ENCODE measurements at places on chromosomes 2 and 18.

DNA sequence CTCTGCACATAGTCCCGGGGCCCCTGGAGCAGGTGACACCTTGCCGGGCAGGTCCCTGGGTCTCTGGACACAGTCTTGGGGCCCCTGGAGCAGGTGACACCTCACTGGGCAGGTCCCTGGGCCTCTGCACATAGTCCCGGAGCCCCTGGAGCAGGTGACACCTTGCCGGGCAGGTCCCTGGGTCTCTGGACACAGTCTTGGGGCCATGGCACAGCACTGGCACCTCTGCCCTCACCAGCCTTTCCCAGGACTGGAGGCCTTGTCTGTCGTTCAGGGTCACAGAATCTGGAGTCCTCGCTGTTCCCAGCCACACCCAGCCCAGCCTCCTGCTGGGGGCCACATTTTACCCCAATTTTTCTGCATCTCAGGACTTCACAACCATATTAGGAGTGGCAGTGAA, 2.2 kb downstream of the TPO start:
- no peak for DNase-seq

- DNase-seq, result no peak
Measured at GRCh38 chr2:144354953-144355352, 165.0 kb downstream of the ZEB2 start.

GRCh38 chr18:75005626-75006025, 203.3 kb downstream of the PTGR3 start:
- no peak for DNase-seq

GRCh38 chr18:12500986-12501385, 93.3 kb downstream of the PRELID3A start:
- DNase-seq, result no peak

- no peak for DNase-seq
Measured at GRCh38 chr2:223854741-223855140, 17.4 kb upstream of the AP1S3 start.

GRCh38 chr2:7007488-7007845, 90.3 kb downstream of the RNF144A start:
- DNase-seq, result no peak

DNA sequence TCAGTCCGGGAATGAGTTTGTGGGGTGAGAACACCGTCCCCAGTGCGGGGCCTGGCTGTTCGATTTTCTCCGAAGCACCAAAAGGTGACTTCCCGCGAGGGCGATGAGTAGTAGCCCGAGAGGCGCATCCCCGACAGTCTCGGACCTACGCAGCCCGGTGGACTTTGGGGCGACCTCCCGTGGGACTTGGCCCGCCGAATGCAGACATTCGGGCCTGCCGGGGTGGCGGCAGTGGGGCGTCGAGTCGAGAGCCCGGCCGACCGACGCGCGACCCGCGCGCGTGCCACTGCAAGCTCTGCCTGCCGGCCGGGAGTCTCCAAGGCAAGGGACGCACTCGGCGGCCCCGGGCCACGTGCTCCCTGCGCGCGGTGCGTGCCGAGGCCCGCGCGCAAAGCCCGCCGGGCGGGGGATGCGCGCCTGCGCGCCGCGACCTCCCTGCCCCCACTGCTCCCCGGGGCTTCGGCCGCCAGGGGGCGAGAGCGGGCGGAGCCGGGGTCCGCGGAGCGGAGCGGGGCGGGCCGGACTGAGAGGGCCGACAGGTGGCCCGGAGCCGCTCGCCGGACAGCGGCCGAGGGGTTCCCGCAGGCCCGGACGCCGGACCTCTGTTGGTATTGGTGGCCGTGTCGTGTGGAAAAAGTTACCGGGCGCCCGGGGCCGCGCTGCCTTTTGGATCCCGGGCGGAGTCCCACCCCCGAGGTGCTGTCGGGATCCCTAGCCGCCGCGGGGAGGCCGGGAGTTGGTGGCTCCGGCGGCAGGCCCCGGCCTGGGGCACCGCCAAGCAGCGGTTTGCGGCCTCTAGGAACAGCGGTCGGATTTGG, 1.9 kb downstream of the PTMA start:
- peak; percentile 89 for DNase-seq

GRCh38 chr2:109660046-109660860, 46.1 kb downstream of the SOWAHC start:
- DNase-seq, result no peak

DNA sequence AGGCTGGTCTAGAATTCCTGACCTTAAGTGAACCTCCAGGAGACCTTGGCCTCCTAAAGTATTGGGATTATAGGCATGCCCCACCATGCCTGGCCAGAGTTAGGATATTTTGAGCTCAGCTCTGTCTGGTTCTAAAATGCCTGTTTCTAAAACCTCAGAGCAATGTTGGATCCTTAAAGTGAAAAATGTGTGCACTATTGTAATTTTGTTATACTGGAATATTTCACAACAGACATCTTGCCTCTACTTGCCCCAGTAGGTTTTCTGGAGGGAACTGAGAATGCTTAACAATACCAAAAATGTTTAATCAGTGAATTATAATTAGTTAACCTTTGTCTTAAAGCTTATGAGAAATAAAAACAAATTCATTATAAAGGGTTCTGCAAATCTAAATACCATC, 144.6 kb upstream of the CCDC195 start:
- DNase-seq, result no peak
